ENCODE measurements at places on chromosomes 5 and 9.

DNA sequence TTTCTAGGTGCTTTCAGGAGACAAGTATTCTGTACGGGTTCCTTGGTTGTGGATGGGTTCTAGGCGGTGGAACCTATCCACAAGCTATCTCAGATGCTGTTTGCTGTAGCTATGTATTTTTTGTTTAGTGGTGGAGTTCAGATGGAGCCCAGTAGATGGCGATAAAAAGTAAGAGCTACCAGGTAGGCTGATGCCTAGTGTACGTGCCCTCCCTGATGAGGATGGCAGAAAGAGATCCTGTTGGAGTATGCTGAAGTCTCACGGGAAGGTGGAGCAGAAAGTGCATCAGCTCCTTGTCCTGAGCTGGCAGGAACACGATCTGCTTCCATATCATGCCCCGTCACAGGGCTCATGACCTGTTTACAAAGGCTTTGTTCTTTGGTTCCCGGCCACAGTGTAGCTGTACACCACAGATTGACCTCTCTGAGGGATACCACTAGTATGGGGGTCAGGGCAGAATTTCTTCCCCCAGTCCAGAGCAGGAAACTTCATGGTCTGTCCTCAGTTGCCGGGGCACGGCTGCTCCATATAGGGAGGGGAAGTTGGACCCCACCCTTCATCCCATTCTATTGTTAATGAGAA, 12.6 kb upstream of the UGT3A2 start:
- DNase-seq: no peak

DNA sequence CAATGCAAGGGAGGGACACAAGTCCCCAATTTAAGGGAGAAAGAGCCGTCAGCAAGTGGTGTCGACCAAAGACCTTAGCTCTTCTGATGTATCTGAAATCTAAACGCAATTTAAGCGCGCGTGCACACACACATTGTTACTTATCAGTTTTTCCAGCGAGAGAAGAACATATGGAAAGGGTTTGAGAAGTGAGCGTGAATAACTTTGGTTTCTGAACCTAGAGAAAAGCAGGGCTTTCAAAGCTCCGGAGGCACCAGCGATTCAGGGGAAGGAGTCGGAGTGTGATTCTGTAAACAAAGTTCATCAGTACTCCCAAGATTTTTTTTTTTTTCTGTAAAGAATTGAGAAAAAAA, 191.8 kb downstream of the MEF2C start:
- no peak for DNase-seq

- DNase-seq: no peak
Observed at GRCh38 chr5:179238628-179238970, 106.7 kb downstream of the ADAMTS2 start.

DNA sequence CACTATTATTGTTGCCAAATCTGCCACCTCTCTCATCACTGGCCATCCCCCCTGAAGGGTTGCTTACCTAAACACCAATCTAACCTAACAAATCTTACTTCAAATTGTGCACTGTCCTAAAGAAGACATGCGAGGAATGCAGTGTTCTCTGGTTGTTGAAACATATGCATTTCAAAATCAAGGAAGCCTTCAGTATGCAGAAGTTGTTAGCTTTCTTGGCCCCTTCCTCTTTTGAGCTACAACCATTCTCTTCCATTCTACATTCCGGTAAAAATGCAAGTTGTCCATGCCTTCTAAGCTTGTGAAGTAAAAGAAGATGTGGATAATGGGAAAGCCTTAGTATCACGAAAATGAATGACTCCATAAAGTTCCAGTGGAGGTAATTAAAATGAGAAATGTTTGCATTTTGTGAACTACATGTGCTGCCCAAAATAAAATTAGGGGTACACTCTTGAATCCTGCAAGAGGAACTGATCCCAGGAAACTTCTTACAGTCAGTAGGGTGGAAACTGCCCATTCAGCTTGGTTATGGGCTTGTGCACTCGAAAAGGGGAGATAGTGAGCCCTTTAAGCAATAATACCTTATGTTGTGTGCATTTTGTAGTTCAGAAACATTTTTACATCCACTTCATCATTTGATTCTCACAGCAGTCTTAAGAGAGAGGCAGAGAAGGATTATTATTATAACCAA, 77.6 kb upstream of the ADRB2 start:
- no peak for DNase-seq

GRCh38 chr5:56987171-56987570, 35.2 kb upstream of the MIER3 start:
- no peak for DNase-seq

DNA sequence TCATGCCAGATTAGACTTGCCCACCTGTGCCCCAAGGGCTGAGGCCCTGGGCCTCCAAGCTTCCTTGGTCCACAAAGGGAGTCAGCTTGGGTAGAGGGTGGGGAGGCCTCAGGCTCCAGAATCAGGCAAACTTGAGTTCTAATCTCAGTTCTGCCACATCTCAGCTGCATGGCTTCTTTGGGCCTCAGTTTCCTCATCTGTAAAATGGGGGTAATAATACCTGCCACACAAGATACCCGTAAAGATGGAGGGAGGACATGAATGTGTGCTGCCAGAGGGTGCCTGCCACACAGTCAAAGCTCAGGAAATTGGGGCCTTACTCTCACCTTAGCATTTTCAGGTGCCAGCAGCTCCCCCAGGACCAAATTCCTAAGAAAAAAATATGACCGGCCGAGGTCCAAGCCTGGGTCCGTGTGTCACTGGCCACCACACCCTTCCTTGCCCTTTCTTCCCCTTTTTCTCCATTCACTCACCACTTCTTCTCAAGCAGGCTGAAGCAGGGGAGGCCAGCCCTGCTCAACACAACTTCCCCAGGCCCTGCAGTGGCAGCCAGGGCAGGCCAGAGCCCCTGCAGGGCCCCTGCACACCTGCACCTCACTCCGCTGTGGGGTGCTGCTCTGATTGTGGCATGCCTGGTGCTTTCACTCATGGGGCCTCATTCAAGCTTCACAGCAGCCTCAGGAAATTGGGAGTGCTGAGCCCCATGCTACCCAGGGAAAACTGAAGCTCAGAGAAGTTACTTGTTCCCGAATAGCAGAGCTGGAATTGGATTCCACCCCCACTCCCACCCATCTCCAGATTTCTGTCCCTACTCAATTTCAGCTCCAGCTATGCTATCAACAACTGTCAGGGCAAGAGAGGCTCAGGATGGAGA, 3.9 kb downstream of the RGS14 start:
- DNase-seq: no peak

- DNase-seq: no peak
Observed at GRCh38 chr5:142934051-142934762, 164.0 kb downstream of the ARHGAP26 start.

DNA sequence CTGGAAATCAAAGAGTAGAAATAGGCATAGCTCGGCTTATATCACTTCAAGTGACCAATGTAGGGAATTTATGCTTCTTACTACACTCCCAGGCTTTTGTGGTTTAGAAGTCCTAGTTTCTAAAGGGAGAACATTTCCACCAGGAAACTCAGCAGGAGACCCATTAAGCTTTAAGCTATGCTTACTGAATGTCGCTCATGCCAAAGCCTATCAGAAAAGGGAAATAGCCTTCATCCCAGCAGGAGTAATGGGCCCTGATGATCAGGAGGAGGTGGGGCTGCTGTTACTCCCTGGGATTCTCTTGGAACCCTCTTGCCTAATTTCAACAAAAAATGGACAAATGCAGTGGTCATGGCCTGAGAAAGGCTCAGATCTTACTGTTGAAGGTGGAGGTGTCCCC, 54.5 kb upstream of the SEMA6A start:
- no peak for DNase-seq

GRCh38 chr5:60700416-60700757, 421 bp upstream of the DEPDC1B start:
- DNase-seq: no peak

GRCh38 chr5:32362527-32362926, 49.8 kb upstream of the MTMR12 start:
- DNase-seq: no peak

- no peak for DNase-seq
Observed at GRCh38 chr9:128481561-128481960, 23.0 kb upstream of the GLE1 start.

DNA sequence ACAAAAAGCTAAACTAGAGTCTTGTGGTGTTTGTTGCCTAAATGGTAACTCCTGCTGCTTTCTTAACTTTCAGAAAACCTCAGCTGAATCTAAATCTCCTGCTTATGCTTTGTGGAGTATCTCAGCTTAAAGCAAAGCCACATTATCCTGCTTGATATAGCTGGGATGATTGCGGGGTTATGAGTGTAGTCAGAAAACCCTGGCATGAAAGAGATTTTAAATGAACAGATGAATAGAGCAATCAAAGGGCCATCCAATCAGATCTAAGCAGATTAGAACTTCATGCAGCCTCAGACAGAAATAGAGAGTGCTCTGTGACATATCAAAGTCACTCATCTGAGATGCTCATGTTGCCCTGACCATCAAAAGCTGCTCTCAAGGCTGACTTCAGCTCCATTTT, 305.5 kb downstream of the DMRT2 start:
- no peak for DNase-seq

GRCh38 chr5:85293145-85293785, 908.6 kb upstream of the EDIL3 start:
- no peak for DNase-seq

GRCh38 chr9:13786131-13786530, 506.6 kb upstream of the MPDZ start:
- DNase-seq: no peak

- DNase-seq: peak; percentile 60
Observed at GRCh38 chr5:177431317-177432142, 5.1 kb downstream of the GRK6 start.

DNA sequence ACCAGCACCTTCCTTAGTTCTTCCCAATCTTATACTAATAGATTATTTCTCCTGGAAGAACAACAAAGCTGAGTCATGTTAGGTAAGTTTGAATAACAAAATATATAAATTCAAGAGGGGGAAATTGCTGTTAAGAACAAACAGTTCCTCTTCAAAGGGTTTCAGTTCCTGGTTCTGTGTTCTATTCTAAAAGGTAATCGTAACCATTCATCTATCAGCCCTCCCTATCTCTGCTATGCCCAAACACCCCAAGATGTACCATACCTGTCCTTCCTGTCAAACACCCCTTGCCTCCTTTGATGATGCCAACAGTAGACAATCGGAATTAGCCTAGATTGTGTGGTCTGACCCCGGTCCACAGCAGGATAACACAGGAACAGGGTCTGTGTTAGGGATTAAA, 4.2 kb upstream of the RNF180 start:
- no peak for DNase-seq

GRCh38 chr5:168307022-168307421, 15.6 kb downstream of the WWC1 start:
- no peak for DNase-seq

- no peak for DNase-seq
Observed at GRCh38 chr5:177100714-177101121, 14.0 kb downstream of the FGFR4 start.
